ENCODE measurements at places on chromosomes 5 and 9.

- peak; percentile 89 for DNase-seq
Observed at GRCh38 chr5:107571621-107572536, 98.9 kb downstream of the EFNA5 start.

GRCh38 chr5:39624268-39624886 is 199.6 kb upstream of the DAB2 start:
- peak; percentile 21 for DNase-seq

DNA sequence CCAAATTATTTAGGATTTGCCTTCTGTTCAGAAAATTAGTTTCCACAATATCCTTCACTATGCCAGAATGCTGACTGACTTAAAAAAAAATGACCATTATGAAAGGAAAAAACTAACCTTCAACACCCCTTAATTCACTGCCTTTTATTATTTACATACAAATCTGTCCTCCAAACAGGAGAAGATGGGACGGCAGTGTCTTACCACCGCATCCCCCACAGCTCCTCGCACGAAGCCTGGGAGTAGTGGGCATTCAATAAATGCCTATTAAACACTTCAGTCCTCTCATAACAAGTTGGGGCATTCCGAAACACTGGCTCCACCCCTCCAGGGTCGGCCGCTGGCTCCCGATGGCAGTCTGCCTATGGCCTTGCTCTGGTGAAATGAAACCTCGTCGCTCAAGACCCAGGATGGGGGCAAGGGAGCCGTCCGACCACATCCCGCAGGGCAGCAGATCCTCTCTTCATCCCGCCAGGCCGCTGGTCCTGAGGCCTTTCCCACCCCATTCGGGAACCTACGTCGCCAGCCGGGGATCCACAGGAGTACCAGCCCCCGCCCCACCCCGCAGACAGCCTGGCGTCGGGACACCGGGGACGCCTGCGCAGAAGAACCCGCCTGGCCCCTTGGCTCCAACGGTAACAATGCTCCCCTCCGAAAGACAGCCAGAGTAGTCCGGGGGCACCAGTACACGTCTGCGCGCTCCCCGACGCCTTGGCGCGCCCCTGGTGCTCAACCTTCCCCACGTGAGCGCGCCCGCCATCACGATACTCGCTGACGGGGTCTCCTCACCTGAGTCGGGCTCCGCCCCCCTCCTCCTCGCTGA is 613 bp downstream of the ZBTB5 start:
- DNase-seq: peak; percentile 69

DNA sequence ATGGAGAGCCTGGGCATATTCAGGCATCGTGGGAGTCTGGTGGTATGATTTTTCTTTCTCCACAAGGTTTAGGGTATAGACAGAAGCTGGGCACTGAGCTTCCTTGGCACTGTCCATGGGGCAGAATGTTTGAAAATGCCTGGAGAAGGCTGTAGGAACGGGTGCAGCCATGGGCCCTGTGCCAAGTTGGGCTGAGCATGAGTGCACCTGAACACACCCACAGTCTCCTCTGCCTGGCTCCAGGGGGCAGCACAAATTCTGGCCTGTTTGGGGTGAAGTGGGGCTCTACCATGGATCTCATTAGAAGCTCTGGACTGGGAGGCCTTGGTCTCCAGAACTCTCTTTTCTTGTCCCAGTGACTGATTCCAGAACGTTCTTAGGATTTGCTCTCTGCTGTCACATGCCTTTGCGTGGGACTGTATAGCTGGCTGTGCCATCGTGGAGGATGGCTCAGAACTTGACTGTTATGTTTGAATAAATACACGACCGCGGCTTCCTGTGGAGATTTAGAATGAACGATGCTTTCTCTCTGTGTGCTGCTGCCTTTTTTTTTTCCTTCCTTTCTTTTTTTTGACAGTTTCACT is 229.8 kb downstream of the FANCC start:
- DNase-seq: no peak

GRCh38 chr9:128026255-128026772 is 40.8 kb downstream of the NAIF1 start:
- no peak for DNase-seq

DNA sequence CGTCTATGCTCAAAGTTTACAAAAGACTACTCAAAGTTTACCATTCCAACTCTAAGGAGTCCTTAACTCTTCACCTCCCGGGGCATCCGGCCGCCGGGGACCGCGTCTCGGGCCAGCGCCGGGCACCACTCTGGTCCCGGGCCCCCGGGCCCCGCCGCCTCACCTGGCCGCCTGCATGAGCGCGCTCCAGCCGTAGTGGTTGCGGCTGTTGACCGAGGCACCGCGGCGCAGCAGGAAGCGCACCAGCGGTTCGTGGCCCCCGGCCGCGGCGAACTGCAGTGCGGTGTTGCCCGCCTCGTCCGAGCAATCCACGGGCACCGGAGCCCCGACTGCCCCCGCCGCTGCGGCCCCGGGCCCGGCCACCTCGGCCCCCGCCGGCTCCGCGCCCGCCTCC is 388 bp downstream of the ANKS6 start:
- DNase-seq: peak; percentile 24

DNA sequence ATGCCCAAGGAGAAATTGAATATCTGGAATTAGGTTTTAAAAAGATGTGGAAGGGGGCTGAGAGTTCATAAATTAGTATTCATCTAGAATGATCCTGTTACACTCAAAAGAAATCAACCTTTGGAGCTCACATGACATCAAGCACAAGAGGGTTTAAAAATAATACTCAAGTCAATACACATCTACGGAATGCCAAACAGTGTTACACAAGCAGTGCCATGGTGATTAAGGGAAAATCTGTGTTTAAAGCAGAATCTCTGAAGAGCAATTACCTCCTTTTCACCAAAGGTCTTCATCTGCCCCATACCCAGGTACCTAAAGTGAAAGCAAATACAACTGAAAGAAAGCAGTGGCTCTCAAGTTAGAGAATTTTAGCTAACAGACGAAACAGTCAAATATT is 261.6 kb downstream of the NFIB start:
- no peak for DNase-seq

DNA sequence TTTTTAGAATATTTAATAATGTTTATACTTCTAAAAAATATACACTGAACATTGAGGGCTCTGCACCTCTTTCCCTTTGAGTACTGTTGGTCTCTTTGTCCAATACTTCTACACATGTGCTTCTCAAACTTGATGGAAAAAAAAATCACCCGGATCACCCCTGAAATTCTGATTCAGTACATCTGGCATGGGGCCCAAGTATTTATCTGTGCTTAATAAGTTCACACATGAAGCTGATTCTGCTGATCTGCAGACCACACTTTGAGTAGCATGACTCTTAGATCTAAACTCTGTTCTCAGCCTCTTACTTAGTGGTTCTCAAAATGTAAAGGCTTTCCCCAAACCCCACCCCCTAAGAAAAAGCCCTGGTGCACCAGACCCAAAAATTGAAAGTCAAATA is 12.0 kb downstream of the RUSC2 start:
- no peak for DNase-seq

GRCh38 chr9:111896942-111897600 is 457 bp downstream of the UGCG start:
- no peak for DNase-seq

DNA sequence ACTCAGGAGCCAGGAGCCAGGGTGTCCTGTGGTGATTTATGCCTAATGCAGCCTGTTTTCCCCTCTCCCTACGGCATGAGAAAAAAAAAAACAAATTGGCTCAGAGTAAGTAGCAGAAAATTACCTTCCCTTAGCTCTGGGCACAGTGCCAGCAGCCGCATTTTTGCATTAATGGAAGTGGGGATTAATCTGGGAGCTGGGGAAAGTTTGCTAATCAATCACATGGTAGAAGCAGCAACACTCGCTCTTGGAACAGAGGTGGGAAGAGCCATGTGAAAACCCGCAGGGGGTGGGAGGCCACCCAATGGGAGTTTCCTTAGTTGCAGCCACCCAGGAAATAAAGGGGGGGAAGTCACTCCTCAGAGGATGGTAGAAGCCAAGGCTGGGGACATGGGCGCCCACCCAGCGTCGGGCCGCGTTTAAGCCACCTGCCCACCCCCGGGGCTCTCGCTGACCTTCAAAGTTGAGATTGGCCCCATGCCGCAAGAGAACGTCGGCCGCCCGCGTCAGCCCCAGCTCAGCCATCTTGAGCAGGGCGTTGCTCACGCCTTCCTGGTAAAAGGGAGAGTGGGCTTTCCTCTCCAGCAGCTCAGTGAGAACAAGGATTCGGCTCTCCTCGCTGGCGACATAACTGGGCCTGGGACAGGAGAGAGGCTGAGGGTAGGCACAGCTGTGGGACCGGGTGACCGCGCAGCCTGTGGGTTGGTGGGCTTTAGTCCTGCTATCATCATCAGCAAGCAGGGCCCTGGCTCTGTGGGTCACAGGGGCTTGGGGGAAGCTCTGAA is 1.7 kb downstream of the ASB6 start:
- no peak for DNase-seq

DNA sequence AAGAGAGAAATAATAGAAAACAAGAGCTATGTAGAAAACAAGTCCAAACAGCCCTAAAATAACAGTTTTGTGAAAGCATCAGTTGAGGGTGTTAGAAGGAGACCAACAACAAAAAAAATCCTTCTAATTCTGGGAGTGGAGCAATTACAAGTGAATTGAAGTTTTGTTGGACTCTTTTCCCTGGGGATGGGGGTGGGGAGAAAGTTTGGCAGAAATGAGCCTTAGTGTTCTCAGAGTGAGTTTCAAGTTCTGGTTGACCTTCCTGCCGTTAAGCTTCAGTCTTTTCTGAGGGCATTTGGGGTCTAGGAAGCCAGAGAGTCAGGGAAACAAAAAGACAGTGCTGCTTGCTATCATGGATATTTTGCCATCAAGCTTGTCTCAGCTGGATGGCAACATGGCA is 106.3 kb upstream of the TRIM32 start:
- DNase-seq: no peak

DNA sequence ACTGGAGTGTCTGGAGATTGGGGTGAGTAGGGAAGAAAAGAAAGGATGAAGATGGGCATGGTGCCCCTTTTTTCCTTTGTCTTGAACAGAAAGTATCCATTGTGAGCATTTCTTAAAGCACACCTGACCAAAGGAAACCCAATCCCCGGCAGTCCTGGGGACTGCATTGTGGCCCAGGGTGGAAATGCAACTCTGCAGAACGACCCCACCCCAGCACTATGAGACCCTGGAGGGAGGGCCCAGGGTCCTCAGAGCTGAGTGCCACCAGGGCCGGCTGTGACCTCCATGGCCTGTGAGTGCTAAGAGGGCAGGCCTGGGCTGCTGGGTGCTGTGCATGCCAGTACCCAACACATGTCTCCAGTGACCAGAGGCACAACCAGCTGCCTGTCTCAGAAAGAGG is 18.5 kb downstream of the EEIG1 start:
- no peak for DNase-seq

DNA sequence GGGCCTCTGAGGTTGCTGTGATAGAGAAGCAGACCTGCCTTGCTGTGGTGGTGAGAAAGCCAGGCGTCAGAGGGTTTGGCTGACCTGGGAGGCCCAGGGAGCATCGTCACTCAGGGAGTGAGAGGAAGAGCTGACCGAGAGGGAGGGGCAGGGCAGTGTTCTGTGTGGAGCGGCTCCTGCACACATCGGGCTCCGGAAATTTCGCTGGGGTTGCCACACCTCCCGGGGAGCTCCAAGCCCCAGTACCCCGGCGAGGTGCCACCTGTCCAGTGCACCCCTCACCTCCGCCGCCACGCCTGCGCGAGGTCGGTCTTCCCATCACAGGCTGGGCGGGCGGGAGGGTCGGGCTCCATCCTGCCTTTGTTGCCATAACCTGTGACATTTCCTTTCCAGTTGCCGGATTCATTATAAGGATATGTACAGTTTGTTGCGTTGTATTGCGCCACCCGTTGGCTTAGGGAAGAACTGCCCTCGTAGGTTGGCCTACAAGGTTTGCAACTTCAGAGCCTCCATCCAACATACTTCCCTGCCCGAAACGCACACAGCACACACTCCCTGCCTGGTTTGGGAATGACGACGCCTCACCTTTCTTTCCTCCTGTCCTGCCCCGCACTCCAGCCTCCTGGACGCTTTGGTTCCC is 223.2 kb downstream of the CACNA1B start:
- no peak for DNase-seq

- peak; percentile 75 for DNase-seq
Observed at GRCh38 chr5:181241393-181241975, 2.2 kb downstream of the RACK1 start.

- no peak for DNase-seq
Observed at GRCh38 chr9:124394167-124394566, 21.1 kb downstream of the PSMB7 start.

- no peak for DNase-seq
Observed at GRCh38 chr5:158727136-158727535, 372.6 kb downstream of the EBF1 start.

- no peak for DNase-seq
Observed at GRCh38 chr5:18882154-18882553, 1105.8 kb downstream of the CDH18 start.

DNA sequence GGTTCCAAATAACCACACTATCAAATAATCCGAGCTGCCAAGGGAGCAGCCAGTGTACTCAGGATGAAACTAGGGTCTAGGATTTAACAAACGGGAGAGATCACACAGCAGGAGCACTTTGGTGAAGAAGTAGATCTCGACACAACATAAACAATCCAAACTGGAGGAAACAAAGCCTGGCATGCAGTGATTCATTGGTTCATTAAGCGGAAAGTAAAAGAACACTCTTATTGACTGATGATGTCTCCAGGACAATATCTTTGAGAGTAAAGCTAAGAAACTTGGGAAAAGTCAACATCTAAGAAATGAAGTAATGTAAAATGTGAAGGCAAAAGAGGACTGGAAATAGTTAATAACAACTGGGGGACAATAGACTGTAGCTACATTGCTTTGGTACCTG is 1478.3 kb upstream of the CDH9 start:
- no peak for DNase-seq

- no peak for DNase-seq
Observed at GRCh38 chr5:81505672-81506071, 111.7 kb upstream of the ACOT12 start.

- DNase-seq: no peak
Observed at GRCh38 chr9:16866587-16866986, 3.9 kb downstream of the BNC2 start.

DNA sequence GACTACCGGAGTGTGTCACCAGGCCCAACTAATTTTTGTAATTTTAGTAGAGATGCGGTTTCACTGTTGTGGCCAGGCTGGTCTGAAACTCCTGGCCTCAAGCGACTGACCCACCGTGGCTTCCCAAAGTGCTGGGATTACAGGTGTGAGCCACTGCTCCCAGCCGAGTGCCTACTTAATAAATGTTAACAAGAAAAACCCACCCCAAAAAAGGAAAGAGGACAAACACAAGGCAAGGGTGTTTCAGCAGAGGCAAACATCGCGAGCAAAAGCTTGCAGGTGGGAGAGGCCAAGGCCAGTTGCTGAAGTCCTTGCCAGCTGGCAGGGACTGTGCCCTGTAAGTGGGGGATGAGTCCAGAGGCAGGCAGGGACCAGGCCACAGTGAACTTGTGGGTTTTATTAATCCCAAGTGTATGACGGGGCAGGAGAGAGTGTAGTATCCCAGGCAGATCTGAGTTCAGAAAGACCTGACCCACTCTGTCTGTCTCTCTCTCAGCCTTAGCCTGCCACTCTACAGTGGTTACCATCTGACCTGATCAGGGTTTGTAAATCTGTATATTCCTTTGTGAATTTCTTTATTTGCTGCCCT is 6.4 kb upstream of the FPGS start:
- DNase-seq: peak; percentile 21

GRCh38 chr9:24497671-24498070 is 48.0 kb downstream of the IZUMO3 start:
- DNase-seq: no peak

All from AG08395 (cell line).